ENCODE measurements at places on chromosomes 1 and 21.

DNA sequence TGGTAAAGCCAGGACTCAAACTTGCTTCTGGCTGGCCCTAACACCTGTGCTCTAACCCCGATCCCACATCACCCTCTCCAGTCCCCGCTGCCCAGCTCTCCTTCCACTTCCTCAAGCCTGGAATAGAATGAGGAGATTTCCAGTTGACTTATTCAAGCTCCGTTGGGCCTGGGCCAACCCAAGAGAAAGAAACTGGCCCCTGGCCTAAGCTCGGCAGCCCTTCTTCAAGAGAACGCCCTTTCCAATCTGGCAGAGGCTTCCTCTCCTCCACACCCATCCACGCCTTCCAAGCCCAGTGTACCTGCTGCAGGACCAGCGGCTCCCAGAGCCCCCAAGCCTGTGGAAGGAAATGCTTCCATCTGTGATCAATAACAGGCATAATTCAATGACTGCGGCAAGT lies 51.9 kb downstream of the LRRN2 start:
- no peak for DNase-seq
- no peak overlapping the region for H3K4me3 ChIP-seq
- no peaks in the 10 kb centered on the region for H3K4me1 ChIP-seq
- no peaks in the 10 kb centered on the region for H3K36me3 ChIP-seq

GRCh38 chr1:87673748-87674147 lies 345.1 kb downstream of the LMO4 start:
- H3K27ac ChIP-seq: no peak overlapping the region
- H3K4me1 ChIP-seq: no peaks in the 10 kb centered on the region
- H3K27me3 ChIP-seq: no peaks in the 10 kb centered on the region
- no peaks in the 10 kb centered on the region for H3K36me3 ChIP-seq
- H3K4me3 ChIP-seq: no peak overlapping the region

GRCh38 chr1:62951428-62951827 lies 167.5 kb downstream of the ATG4C start:
- H3K4me3 ChIP-seq: no peak overlapping the region
- H3K27me3 ChIP-seq: peaks cover 24% of the 10 kb centered on the region
- H3K36me3 ChIP-seq: no peaks in the 10 kb centered on the region
- no peak for DNase-seq
- no peaks in the 10 kb centered on the region for H3K4me1 ChIP-seq
- H3K27ac ChIP-seq: no peak overlapping the region

GRCh38 chr1:77825131-77825709 lies 45.8 kb downstream of the MIGA1 start:
- no peak overlapping the region for H3K27ac ChIP-seq
- no peaks in the 10 kb centered on the region for H3K27me3 ChIP-seq
- peaks cover 34% of the 10 kb centered on the region for H3K4me1 ChIP-seq
- no peak overlapping the region for H3K4me3 ChIP-seq
- H3K36me3 ChIP-seq: peaks cover 33% of the 10 kb centered on the region

DNA sequence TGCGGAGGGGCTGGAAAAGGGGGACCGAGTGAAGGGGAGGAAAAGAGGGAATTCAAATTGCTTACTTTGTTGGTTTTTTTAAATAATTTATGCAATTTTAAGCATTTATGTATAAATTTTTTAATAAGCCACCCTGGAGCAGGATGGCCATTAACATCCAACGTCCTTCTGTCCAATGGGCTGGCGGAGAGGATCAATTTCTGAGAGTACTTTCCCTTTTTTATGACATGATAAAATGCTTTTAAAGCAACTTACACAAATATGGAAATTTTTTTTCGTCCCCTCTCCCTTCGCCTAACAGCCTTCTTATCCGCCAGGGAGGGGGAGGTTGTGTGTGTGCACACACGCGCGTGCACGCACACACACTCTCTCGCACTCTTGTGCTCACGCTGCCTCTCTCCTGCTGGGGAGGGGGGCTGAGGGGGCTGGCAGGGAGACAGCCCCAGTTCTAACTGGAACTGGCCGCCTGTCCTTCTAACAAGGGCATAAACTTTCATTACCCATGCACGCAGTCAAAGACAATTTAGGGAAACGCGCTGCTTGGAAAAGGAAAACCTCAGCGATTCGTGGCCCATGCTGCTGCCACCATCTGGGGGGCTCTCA lies 123.2 kb downstream of the CASZ1 start:
- H3K27ac ChIP-seq: no peak overlapping the region
- H3K36me3 ChIP-seq: no peaks in the 10 kb centered on the region
- no peaks in the 10 kb centered on the region for H3K4me1 ChIP-seq
- peaks cover 25% of the 10 kb centered on the region for H3K27me3 ChIP-seq
- H3K4me3 ChIP-seq: no peak overlapping the region

DNA sequence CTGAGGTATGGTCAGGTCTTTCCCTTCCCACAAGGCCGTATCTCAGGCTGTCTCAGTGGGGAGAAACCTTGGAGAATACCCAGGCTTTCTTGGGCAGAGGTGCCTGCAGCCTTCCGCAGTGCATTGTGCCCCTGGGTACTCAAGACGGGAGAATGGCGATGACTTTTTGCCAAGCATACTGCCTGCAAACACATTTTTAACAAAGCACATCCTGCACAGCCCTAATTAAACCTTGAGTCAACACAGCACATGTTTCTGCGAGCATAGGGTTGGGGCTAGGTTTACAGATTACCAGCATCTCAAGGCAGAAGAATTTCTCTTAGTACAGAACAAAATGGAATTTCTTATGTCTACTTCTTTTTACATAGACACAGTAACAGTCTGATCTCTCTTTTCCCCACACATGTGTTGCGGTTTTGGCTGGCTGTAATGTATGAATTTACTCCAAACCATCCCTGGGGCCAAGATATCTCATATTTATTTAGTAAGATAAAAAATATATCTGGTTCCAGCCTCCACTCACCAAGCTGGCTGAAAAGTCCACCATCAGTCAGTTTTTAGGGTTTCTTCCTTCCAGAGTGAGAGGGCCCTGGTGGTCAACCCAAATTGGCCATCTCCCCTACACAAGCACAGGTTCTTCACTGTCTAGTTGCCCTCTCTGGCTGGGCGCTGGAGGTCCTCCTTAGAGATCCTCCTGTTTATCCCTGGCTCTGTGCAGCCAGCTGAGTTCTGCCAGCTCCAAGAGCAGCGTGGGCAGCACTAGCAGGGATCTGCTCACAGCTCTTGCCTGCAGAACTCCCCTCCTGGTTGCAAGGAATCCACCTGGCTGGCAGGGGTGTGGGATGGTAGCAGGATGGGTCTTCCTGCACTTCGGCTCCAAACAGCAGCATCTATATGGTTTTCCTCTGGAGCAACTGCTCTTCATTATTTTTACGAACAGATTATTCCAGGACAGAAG lies 2.6 kb downstream of the FAAH start:
- no peak for DNase-seq
- peaks cover 7% of the 10 kb centered on the region for H3K4me1 ChIP-seq
- H3K36me3 ChIP-seq: no peaks in the 10 kb centered on the region
- H3K27ac ChIP-seq: no peak overlapping the region

DNA sequence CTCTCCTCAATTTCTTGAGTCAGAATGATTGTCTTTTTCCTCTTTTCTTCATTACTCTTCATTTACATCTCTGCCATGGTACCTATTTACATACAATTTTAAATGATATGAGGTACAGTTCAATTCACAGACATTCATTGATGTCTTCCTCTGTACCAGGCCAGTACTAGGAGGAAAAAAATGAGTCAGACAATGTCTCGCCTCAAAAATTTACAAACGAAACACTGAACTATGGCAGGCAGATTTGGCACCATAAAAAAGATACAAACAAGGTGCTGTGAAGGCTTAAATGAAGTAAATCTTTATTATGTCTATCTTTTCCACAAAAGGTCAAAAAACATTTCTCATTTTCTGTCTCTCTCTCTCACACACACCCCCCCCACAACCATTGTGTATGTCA lies 71.0 kb downstream of the RGS13 start:
- DNase-seq: no peak
- no peak overlapping the region for H3K4me3 ChIP-seq
- H3K36me3 ChIP-seq: no peaks in the 10 kb centered on the region
- no peaks in the 10 kb centered on the region for H3K4me1 ChIP-seq

- DNase-seq: no peak
- no peak overlapping the region for H3K27ac ChIP-seq
- no peaks in the 10 kb centered on the region for H3K36me3 ChIP-seq
- H3K27me3 ChIP-seq: no peaks in the 10 kb centered on the region
These were observed 49.3 kb downstream of the VWA5B1 start for GRCh38 chr1:20339811-20340457.

- H3K4me3 ChIP-seq: no peak overlapping the region
- H3K4me1 ChIP-seq: peaks cover 14% of the 10 kb centered on the region
- no peaks in the 10 kb centered on the region for H3K27me3 ChIP-seq
- DNase-seq: no peak
These were observed 3.1 kb downstream of the COQ8A start for GRCh38 chr1:226943156-226943555.

DNA sequence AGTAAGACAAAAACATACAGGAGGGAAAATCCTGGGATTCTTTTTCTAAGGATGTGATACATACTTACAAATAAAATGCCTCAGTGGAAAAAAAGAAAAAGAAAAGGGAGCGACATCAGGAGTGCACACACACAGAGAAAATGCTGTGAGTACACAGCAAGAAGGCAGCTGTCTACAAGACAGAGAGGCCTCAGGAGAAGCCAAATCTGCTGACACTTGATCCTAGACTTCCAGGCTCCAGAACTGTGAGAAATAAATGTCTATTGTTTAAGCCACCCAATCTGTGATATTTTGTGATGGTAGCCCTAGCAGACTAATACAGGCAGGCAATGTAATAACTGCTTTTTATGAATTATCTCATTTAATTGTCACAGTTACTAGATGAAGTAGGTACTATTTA lies 17.0 kb upstream of the TRIM45 start:
- no peak overlapping the region for H3K27ac ChIP-seq
- H3K4me1 ChIP-seq: peaks cover 5% of the 10 kb centered on the region
- no peaks in the 10 kb centered on the region for H3K27me3 ChIP-seq
- DNase-seq: no peak
- H3K4me3 ChIP-seq: no peak overlapping the region
- H3K36me3 ChIP-seq: no peaks in the 10 kb centered on the region

DNA sequence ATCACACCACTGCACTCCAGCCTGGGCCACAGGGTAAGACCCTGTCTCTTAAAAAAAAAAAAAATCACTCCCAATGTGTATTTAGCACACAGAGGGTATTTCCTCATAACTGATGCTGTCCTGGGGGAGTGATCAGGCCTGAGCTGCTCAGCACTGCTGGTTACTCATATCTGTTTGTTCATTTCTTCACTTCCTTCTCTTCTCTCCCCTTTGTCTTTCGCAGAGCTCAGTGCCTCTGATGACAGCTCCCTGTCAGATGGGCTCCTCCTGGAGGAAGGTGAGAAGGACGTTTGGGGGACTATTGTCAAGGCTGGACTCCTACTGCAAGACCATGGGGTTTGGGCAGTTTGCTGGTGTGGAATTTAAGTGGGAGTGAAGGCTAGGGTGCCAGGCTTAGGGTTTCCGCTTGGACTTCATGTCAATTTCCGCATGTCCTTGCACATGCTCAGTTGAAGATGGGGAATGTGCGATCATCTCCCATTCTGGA lies 13.0 kb downstream of the INAVA start:
- no peaks in the 10 kb centered on the region for H3K27me3 ChIP-seq
- H3K4me1 ChIP-seq: peaks cover 20% of the 10 kb centered on the region

DNA sequence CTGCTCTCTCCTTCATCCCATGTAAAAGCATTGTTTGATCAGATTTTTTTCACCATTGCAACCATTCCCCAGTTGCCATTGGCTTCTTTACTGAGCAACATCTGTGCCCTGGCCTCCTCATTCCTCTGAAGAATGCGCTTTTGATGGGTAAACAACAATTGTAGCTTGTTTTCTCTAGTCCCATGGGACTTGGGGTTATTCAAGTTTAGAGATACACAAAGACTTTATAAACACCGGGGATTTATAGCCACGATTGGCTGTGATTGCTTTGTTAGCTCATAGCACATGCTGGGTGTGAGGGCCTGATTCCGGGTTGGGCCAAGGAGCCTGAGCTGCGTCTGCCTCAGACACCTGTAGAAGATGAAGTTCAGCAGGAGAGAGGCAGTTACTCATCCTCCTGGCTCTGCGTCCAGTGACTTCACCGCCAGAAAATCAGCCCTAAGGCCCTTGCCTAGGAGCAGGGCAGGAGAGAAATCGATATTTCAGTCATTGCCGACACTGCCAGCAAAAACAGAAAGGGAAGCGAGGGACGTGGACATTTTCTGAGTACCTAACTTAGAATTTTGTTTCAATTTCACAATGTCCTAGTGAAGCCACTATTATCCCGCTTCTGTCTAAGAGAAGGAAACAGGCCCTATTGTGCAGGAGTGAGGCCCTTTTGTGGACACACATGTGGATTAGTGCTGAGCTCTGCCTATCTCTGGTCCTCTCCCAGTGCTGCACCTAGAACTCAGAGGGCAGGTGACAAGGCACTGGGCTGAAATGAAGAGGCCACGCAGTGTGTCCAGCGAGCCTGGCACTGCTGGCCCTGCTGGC lies 159.8 kb upstream of the USP24 start:
- H3K36me3 ChIP-seq: no peaks in the 10 kb centered on the region
- H3K4me1 ChIP-seq: peaks cover 12% of the 10 kb centered on the region
- DNase-seq: no peak
- H3K27ac ChIP-seq: no peak overlapping the region

DNA sequence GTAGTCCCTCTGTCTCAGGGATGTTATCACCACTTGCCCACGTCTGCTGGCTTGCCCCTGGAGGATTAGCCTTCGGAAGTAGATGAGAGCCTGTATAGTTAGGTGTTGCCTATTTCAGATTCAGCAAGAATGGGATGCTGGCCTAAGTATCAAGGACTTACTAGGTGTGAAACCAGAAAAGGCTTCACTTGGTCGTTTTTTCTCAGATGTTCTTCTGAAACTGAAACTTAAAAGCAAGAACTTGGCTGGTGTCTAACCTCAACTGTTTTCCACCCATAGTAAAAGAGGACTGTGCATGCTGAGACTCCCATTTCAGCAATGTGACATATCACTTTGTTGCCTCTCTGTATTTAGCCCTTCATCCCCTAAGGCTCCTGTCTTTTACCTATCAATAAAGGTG lies 67.0 kb upstream of the LRRC53 start:
- H3K27ac ChIP-seq: no peak overlapping the region
- no peaks in the 10 kb centered on the region for H3K4me1 ChIP-seq
- no peaks in the 10 kb centered on the region for H3K36me3 ChIP-seq
- 0 out of 2 replicates have a peak, but pooled peaks cover 4% of the 10 kb centered on the region for H3K27me3 ChIP-seq
- DNase-seq: no peak
- H3K4me3 ChIP-seq: no peak overlapping the region

- H3K27me3 ChIP-seq: no peaks in the 10 kb centered on the region
- DNase-seq: no peak
- H3K4me1 ChIP-seq: no peaks in the 10 kb centered on the region
- H3K36me3 ChIP-seq: no peaks in the 10 kb centered on the region
- H3K27ac ChIP-seq: no peak overlapping the region
These were observed 19.9 kb downstream of the RPL5 start for GRCh38 chr1:92851729-92852128.

GRCh38 chr1:69595486-69595885 lies 27.8 kb downstream of the LRRC7 start:
- H3K27me3 ChIP-seq: no peaks in the 10 kb centered on the region
- no peak overlapping the region for H3K27ac ChIP-seq
- no peaks in the 10 kb centered on the region for H3K4me1 ChIP-seq
- H3K4me3 ChIP-seq: no peak overlapping the region
